Cerebellum (tissue), 4 donors: ENCODE measurements at places on chromosomes 12 and 14.
A peak's percentile ranks its signal among the peaks of the same experiment; 100 is the strongest.

- no peak for DNase-seq
These were observed 27.1 kb downstream of the FAM222A start for GRCh38 chr12:109740694-109741245.

- no peak for DNase-seq
These were observed 71.6 kb upstream of the PPM1H start for GRCh38 chr12:63006536-63006935.

GRCh38 chr14:84006643-84007155 lies 1523.2 kb upstream of the FLRT2 start:
- DNase-seq: no peak

DNA sequence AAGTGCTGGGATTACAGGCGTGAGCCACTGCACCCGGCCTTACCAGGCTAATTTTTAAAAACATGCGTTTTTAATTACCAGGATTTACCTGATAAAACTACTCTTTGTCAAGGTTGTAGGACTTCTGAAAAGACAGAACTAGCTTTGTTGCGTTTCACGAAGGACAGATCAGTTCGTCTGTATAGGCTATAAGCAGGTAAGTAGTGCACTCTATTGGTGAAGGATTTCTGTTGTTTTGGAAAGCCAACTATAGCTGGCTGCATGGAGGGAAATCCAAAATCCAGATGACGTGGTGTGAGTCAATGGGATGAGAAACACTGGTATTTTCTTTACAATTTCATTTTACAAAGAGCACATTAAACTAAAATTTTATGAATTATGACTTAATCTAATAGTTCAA lies 14.6 kb downstream of the GNPNAT1 start:
- no peak for DNase-seq

DNA sequence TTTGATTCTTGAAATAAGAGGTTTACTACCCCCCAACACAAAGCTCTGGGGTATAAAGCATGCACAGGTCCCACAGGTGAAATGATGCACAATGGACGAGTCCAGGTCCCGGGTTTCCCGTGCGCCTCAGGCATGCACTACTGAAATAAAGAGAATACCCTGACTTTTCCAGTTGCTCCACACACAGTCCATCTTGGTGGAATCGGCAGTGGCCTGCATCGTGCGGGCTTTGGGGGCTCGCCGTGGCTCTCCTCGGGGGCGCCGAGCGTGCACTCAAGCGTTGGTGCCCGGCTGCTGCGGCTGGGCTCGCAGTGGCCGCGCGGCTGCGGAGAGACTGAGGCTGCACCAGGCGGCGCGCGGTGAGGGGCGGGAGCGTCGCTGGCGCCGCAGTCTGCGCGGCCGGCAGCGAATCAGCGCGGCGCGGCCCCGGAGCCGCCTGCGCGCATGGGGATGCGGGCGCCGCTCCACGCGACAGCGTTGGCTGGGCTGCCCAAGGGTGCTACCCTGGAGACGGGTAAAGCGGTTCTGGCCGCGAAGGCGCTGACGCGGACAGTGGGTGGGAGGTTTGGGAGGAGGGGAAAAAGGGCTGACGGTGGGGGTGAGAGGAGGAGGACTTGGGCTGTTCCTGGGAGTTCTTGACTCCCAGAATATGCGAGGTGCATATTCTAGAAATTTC lies 53.8 kb upstream of the CCDC175 start:
- peak; percentile 80 for DNase-seq

DNA sequence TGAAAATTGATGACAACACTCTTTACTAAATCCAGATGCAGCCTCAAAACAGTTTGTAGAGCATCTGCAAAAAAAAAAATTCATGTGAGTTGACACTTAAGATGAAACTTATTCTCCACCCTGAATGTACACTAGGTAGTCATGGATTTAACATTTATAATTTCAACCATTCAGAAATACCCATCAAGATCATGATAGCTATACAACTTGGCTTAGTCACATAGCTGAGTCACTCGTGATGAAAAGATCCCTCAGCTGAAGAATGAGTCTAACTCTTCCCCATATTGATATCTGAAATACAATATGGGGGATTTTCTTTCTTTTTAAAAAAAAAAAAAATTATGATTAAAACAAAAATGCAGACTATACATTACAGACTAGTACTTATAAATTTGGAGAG lies 104.8 kb upstream of the PLEKHG7 start:
- no peak for DNase-seq

GRCh38 chr14:102975662-102976061 lies 53.2 kb downstream of the AMN start:
- no peak for DNase-seq

GRCh38 chr12:109817627-109818231 lies 15.5 kb downstream of the TRPV4 start:
- no peak for DNase-seq

- DNase-seq: no peak
These were observed 77.3 kb upstream of the ANO6 start for GRCh38 chr12:45138609-45139008.

DNA sequence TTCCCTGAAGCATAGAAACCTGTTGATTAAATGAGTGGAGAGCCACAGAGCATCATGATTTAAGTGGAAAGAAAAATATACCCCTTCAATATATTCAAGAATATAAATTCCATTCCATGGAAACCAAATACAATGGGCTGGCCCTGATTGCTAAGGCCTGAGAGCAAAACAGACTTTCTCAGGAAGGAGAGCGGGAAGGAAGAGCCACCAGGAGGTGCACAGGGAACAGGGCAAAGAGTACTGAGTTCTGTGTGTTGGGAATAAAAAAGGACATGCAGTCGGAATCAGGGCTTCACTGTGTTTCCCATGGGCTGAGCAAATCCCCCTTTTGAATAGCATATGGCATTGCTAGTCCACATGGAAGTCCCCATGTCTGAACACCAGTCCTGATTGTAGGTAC lies 69.7 kb upstream of the PLEKHG3 start:
- no peak for DNase-seq

DNA sequence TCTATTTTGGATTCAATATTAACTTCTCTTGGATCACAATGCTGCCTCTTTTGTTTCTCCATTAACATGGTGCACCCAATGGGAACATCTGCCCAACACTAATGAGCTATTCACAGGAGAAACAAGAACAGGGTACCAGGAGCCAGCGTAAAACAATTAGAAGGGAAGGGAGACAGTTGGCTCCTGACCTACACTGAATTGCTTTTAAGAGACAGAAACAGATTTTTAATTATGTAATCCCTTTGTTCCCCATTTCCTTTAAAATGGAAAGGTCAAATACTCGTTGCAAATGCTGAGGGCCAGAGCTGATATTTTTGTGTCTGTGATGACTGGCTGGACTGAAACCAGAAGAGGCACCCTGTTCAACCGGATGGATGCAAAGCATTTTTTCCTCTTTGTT lies 108.3 kb downstream of the SEC23A start:
- DNase-seq: no peak

DNA sequence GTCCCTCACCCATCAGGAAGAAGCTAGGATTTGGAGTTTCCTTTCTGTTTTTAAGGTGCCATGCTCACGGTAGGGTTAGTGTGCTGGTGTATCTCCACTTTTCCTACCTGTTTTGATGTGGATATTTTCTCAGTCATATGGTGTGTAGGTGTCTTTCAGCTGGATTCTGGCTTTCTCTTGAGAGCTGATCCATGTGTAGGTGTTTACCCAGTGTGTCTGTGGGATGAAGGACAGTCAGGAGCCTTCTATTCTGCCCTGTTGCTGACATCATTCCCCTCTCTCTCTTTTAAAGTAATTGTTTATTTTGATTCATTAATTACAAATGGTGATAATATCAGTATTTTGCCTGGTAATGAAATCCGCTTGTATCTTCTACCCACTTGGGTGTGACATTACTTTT lies 22.8 kb downstream of the TMX1 start:
- DNase-seq: no peak

- no peak for DNase-seq
These were observed 83.6 kb upstream of the DIO3 start for GRCh38 chr14:101477648-101478047.
